ENCODE measurements at places on chromosomes 4 and X.

- DNase-seq: peak; percentile 71
Measured at GRCh38 chr4:15130441-15130840, 128.2 kb downstream of the CPEB2 start.

DNA sequence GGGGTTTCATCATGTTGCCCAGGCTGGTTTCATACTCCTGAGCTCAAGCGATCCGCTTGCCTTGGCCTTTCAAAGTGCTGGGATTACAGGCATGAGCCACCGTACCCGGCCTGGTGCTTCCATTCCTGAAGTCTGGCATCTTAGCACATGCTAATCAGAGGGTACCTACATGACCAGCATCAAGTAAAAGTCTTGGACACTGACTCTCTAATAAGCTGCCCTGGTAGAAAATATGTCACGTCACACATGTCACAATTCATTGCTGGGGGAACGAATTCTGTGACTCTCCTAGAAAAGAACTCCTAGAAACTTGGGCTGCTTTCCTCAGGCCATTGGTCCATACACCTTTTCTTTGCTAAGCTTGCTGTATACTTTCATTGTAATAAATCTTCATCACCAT lies 19.1 kb upstream of the XAGE2 start:
- no peak for DNase-seq

GRCh38 chr4:1509366-1509765 lies 103.1 kb upstream of the NKX1-1 start:
- no peak for DNase-seq

DNA sequence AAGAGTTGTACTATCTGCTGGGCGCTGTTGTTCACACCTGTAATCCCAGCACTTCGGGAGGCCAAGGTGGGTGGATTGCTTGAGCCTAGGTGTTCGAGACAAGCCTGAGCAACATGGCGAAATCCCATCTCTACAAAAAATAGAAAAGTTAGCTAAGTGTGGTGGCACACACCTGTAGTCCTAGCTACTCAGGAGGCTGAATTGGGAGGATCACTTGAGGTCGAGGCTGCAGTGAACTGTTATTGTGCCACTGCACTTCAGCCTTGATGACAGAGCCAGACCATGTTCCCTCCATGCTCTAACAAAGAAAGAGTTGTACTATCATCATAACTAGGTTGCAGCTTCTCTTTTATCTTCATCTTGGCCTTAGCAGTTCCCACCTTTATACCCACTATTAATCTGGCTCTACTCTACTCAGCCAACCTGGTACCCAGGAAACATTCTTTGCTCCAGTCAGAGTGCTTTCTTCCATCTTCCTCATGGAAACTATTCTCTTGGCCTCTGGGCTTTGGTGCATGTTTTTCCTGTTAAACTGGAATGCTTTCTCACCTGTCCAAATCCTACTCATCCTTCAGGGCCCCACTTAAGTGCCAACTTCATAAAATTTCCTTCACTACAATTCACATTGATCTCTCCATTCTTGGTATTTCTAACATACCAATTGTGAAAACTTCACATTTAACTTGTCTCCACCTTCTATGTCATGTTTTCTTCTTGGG lies 18.2 kb downstream of the FABP2 start:
- DNase-seq: no peak

DNA sequence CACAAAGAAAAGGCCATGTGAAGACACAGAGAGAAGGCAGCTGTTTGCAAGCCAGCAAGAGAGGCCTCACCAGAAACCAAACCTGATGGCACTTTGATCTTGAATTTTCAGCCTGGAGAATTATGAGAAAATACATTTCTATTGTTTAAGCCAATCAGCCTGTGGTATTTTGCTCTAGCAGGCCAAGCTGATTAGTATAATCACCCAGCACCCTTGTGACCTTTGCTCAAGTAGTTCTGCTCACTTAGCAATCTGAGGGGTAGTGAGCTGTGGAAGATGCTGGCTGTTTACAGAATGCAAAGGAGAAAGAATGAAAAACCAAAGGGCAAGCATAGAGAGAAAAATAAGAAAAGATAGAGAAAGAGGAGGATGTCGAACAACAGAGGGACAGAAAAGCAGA lies 396.4 kb upstream of the BOD1L1 start:
- no peak for DNase-seq
